Non-pigmented ciliary epithelial cell (primary cell): ENCODE measurements at places on chromosomes 1 and 21.

DNA sequence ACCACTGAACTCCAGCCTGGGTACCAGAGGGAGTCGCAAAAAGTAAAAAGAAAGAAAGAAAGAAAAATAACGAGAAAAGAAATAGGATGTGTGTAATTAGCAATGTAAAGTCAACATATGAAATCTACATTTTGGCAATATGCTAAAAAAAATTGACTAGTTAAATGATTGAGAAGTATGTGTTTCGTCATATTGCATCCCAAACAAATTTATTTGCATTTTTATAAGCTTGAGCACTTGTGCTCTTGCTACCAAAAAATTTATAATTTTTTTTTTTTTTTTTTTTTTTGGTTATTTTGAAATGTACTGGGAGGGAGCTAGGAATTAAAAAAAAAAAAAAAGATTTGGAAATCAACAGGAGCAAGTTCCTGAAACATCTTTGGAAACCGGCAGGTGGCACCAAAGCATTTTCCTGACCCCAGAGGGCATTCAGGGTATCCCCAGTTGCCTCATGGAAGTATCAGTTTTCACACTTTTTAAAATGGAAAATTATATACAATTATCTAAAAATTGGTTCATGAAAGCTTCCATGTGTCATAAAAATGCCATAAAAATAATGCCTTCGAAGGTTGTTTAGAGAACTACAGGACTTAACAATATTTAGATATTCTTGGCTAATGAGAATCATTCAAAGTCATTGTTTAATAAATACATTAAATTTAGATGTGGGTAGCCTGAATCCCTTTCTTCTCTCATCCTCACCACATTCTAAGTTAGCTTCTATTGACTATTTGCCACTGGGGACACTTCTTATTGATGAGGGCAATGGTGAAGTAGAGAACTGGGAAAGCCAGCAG, 4.8 kb upstream of the HEATR1 start:
- no peak for DNase-seq

DNA sequence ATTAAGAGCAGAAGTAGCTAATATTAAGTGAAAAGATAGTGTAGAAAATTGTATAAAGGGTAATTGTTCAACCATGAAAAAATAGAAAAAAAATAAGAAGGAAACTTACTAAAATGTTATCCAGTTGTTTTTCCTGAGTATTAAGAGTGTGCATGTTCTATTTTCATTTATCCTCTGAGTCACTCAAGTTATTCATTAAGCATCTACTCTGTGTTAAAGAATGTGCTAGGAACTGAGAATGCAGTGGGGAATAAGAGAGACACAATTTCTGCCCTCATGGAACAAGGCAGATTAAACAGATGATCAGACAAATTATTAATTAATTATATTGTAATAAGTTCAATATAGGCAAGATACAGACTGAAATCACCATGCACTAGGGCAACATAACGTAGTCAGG, 10.8 kb upstream of the PIGK start:
- DNase-seq, result no peak

DNA sequence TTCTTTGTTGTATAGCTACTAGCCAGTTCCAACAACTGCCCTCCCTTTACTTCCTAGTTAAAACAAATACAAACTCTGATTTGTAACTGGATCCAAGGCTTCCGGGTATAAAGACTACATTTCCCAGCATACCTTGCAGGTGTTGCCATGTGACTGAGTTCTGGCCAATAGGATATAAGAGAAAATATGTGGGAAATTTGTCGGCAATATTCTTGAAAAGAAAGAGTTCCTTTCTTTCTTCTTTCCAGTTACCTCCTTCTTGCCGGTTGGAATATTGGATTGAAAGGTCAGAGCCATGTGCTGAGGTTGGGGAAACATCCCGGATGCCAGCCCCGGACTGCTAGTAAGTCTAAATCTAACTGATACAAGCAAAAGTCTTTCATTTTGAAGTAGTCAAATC, 23.0 kb upstream of the ZBTB40 start:
- DNase-seq, result no peak

DNA sequence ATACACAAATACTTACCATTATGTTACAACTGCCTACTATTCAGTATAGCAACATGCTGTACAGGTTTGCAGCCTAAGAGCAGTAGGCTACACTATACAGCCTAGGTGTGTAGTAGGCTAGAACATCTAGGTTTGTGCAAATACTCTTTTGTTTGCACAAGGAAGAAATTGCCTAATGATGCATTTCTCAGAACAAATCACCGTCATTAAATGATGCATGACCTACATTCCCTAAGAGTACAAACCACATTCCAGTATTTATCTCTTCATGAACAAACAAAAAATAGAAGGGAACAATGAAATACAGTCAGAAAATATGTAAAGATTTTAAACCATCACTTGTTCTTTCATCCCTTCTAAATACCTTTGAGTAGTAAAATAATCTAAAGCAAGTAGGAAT, 109.7 kb upstream of the HP1BP3 start:
- no peak for DNase-seq

GRCh38 chr1:151419819-151420218, 20.4 kb downstream of the PSMB4 start:
- DNase-seq, result no peak

- DNase-seq, result no peak
These were observed 63.2 kb upstream of the APOBEC4 start for GRCh38 chr1:183716286-183716685.

DNA sequence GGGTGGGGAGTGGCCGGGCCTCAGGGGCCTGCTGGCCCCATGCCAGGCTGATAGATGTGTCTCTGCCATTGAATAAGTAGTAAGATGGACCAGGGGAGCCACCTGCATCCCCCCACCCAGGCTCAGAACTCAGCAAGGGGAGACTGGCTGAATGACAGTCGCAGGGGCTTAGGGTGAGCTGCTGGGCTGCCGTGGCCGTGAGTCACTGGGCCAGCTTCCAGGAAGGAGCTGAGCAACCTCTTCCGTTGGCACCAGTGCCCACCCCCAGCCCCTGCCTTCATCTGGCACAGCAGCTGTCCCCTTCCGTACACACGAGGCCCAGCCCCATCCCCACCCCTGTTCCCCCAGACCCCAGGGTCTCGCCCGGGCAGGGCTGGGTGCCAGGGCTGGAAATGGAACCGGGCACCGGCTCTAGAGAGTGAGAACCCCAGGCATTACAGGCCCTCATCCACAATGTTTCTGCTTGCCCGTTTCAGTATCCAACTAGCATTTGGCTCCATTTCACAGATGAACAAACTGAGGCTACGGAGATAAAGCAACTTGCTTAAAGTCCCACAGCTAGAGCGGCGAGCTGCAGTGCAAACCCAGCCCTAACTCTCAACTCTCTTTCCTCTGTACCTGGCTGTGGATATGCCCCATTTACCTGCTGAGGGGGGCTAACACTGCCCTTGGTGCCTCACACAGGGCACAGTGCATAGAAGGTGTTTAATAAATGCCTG, 10.2 kb downstream of the WNT4 start:
- DNase-seq, result no peak

DNA sequence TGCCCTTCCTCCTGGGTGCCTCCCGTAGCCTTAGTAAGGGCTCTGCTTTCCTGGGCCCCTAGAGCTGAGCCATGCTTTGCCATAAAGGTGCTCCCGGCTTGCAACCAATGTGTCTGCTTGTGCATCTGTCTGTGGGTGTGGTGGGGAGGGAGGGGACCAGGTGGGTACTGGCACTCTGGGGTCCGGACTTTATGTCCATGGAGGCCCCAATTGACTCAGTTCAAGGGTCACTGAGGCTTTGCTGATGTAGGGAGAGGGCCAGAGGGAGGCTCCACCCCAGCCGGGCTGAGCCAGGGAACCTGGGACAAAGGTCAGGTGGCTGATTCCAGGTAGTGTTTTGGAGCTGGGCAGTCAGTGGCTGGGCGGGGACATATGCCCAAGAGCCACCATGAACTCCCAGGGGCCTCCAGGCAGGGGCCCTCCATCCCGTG, 15.0 kb downstream of the TNFRSF25 start:
- no peak for DNase-seq

GRCh38 chr1:77282187-77282865, 507 bp downstream of the AK5 start:
- no peak for DNase-seq

- no peak for DNase-seq
These were observed 1.6 kb downstream of the SLC25A34 start for GRCh38 chr1:15737324-15738319.

DNA sequence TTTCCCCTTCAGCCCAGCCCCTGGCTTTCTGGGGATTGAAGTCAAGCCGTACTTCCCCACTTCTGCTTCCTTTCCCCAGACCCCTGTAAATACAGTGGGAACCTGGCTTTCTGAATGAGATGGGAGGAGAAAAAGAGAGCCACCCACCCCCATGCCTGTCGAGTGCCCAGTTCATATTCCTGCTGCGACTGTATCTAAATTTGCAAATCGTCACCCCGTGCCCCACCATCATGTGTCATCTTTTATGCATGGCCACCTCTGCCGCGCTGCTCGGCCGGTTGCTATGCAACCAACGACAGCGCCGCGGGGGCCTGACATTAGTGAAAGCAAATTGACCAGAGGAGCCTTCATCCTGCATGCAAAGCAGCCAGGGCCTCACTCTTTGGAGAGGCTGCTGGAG, 143.0 kb downstream of the ELAVL4 start:
- DNase-seq, result no peak

- no peak for DNase-seq
These were observed 9.2 kb downstream of the C1orf198 start for GRCh38 chr1:230858918-230859729.

DNA sequence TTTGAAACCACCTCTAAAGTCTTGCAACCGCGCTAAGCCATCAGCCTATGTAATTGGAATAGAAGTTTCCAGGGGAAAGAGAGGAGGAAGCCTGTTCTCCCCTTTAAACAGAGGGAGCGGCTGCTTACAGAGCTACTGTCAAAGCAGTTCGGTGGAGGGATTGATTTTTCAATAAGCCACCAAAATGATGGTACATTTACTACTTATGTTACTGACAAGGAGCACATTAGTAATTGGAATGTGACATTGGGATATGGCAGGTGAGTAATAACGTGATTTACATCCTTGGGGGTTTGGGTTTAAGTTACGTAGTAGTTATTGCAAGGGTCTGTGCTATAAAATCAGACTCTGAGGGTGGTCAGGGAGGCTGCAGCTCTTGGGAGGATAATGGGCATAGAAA, 257.3 kb downstream of the KAZN start:
- no peak for DNase-seq

DNA sequence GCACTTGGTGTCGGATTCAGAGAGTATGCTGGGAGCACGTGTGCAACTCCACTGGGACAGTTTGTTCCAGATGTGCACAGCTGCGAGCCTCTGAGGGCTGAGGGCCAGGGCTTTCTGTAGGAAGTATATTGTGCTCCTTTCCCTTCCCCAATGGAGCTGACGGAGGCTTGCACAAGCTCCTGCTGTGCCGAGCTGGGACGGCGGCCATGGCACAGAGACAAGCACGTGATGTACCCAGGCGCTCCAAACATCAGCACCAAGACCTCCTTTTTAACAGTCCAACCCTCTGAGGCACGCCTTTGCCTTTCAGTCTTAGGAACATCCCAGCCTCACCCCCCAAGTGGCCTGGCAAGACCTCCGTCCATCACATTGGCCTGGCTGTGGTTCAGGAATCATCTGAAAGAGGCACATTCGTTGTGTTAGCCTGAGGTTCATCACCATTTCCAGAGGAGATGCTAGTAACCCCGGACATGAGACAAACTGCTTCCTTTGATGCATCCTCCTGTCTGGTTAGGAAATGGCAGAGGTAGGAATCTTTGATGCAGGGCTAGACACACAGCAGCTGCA, 339.2 kb upstream of the KAZN start:
- no peak for DNase-seq

DNA sequence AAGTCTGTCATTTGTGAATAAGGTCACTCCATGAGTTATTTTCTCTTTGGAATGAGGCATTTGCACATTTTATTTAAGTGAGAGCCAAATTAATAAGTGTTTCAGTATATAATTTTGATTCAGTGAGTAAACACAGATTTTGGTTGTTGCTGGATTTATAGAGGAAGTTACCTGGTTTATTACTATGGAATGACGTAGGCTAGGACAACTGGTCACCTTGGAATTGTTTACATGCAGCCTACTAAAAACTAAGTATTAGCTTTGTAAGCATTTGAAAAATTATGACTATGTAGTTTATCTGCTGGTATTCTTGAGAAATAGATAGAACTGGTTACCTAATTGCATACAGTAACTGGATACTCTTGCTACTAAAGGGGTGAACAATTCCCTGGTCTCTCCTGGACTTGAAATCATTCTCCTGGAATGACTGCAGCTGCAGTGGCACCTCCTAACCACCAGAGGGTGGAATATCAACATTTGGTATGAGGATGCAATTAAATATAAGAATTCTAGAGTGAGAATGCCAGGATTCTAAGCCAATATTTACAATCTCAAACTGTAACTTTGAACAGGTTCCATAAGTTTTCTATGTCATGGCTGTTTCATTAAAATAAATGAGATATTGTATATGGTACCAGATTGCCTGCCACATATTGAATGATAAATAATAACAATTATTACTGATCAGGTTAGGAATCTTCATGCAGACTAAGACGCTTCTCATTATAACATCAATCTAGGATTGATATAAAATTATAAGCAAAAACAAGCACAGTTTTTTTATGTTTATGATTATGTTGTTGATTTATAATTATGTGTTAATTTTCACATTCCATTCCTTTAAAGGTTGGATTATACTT, 3.5 kb upstream of the KRTAP27-1 start:
- no peak for DNase-seq

DNA sequence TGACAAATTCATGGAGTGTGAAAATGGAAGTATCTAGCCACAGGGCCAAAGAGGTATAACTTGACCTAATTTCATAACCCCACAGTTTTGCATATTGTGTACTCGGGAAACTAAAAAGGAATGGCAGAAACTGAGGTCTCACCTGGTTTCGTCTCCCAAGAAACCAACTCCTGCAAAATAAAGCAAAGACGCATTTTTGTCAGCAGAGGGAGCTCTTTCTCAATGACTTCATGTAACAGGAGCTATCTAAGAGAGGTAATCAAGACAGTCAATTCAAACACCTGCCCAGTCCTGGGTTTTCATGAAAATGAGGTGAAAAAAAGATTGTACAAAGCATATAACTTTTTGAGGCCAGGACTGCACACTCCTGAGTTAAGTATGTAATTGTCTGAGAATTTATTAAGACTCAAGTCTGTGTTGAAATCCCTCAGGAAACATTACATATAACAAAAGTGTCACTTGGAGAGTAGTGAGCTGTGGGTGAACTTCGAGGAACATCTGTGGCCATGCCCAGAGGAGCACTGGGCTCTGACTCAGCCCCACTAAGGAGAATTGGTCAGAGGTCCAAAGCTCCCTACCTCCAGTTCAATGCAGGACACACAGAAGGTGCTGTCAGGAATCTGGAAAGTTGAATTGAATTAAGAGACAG, 17.6 kb downstream of the FCRL4 start:
- DNase-seq, result peak; percentile 31

GRCh38 chr1:25743164-25744139, 56.5 kb upstream of the SELENON start:
- no peak for DNase-seq

GRCh38 chr1:236689713-236690569, 3.6 kb downstream of the ACTN2 start:
- no peak for DNase-seq
